SW 1271 (cell line): ENCODE measurements at places on chromosomes 2 and 18.

DNA sequence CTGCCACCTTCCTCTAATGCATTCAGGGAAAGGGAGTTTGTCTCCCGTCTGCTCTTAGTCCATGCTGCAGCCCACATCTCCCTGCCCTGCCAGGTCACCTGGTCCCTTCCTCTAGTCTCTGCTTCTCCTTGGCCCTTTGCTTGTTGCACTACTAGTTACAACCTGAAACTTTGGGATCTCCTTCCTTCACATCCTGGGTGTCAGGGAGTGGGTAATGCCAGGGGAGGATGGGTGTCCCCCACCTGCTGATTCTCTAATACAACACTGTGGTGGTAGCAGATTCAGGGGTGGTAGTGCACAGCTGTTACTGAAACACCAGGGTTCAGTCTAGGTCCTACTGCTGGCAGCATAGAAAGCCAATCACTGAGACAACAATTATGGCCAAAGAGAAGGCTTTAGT is 31.2 kb upstream of the COX7A2L start:
- DNase-seq = no peak

DNA sequence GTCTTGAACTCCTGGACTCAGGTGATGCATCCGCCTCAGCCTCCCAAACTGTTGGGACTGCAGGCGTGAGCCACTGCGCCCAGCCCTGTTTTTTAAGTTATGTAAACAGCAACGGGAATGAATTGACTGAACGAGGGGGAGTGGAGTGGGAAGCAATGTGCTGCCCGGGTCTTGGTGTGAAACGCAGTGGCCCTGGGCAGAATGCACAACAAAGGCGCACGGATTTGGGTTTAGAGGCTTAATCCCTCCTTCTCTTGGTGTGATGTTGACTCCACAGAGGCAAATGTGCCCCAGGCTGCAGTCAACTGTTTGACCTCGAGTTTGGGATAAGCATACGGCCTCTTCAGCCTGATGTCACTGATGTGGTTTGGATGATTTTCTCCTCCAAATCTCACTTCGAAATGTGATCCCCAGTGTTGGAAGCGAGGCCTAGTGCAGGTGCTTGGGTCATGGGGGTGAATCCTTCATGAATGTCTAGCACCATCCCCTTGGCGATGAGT is 97.4 kb downstream of the AGAP1 start:
- DNase-seq = no peak

DNA sequence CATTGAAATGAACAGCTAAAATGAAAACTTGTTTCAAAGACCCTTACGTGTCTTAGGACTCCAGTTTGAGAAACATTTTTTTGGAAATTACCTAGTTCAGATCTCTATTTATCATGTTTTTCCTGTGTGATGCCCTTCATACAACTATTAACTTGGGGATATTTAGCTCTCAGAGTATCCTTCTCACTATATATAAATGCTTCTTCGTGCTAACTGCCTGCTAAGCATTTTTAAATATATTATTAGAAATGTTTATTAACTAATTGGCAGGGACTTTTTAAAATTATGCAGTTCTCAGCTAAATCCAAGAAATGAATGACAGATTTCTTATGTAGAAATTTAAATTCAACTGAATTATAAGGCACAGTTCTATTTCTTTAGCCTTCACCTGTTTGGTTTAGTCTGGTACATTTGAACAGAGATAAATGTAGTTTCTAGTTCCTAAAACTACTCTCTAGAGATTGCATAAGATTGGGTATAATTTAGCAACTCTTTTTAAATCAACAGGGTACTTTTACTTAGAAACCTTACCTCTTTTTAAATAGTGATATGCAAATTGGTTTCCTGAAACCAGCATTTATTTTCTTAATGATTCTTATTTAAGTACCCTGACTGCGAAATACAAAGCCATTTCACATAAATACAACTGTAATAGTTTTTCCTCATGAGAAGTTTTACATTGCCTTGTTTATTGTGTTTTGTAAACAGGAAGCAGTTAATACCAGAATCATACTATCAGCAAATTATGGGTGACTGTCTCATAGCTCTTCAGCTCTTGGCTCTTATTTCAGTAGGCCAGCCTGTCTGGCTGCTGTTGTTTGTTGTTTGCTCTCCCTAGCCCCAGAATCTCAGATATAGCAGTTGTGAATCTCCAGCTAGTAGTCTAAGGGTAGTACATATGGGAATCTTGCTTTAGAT is 140.7 kb downstream of the PTRHD1 start:
- no peak for DNase-seq

DNA sequence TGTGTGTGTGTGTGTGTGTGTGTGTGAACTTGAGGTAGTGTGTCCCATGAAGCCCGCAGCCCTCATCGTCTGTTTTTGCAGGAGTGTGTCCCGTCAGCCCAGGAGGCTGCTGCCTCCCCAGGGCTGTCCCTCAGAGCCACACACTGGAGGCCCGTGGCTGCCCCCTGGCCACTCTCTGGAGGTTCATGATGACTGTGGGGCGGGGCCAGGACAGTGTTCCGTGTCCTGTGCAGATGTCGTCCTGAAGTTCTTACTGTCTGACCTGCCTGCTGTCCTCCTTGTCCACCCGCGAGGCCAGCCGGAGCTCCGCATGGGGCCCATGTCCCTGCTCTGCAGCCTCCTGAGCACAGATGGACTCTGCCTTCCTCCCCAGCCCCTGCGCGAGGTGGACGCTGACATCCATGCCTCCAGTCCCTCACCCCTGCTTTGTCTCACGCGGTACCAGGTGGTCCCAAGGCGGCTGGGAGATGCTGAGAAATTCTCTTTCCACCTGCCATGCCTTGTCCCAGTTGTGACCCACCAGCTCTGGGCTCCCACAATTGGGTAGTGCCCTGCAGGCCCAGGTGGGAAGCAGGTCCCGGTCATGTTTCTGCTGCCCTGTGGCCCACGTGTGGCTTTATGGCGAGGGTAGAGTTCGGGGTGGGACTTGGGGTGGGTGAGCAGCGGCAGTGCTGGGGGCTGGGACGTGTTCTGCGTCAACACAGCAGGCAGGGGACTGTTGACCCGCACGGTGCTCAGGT is 92.8 kb downstream of the NFATC1 start:
- no peak for DNase-seq

DNA sequence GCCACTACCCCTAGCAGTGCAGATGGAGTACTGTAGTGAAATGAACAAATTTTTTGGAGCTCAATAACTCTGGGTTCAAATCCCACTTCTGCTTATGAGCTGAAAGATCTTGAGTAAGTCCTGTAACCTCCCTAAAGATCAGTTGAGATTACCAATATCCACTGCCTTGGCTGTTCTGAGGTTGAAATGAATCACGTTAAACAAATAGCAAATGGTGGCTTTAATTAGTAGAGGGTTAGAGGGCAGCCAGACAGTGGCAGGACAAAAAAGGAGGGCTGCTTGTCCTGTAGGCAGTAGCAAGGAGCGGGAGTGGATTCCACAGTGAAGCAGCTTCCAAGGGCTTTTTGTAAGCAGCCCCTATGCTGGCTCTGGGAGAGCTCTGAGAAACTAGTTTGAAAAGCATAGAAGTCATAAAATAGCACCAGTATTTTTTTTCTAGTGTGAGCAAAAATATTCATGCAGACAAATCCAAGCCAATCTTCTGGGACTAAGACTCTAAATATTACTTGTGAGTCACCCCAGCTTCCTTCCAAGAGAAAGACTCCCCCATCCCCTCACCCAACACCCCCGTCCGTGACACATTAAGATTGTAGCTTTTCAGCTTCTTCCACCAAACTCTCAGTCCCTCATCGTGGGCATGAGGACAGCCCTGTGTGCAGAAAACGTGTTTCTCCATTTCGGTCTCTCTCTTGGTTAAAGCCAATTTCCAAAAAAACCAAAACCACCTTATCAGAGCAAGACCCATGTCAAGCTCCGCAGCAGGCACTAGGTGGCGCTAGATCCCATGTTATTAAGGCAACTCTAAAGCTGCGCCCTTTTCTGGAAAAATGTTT is 123.5 kb upstream of the LGALSL start:
- DNase-seq = peak; percentile 45

GRCh38 chr2:168780669-168781071 is 21.8 kb upstream of the NOSTRIN start:
- DNase-seq = no peak

GRCh38 chr2:234025891-234026401 is 24.6 kb upstream of the SPP2 start:
- DNase-seq = no peak

- DNase-seq = no peak
Observed at GRCh38 chr18:68817584-68817983, 19.7 kb downstream of the CCDC102B start.

DNA sequence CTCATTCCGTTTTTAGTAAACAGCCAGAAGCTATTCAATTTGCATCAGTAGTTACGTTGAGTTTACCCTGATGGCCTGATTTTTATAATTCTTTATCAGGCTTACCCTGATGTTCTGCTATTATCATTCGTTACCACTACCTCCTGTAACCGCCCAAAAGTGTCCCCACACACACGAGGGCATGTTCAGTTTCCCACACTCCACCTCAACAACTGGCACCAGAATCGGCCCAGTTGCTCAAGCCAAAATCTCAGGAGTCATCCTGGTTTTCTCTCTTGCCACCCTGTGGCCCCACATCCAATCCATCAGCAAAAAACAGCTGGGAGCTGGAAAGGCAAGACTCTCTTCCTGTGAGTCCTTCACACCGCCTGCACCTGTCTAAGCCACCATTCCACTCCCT is 102.9 kb upstream of the RAB6C start:
- no peak for DNase-seq

GRCh38 chr2:54701029-54701428 is 22.4 kb upstream of the EML6 start:
- no peak for DNase-seq

GRCh38 chr2:105510761-105511528 is 112.1 kb upstream of the FHL2 start:
- DNase-seq = peak; percentile 21

DNA sequence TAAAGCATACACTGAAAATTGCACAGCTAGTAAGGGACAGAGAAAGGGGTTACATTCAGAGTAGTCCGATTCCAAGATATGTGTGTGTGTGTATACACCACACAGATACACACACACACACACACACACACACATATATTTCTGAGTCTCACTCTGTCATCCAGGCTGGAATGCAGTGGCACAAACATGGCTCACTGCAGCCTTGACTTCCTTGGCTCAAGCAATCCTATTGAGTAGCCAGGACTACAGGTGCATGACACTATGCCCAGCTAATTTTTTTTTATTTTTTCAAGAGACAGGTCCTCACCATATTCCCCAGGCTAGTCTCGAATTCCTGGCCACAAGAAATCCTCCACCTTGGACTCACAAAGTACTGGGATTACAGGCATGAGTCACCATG is 68.1 kb upstream of the ITPRID2 start:
- DNase-seq = no peak

GRCh38 chr2:201185863-201186262 is 2.9 kb downstream of the CASP10 start:
- no peak for DNase-seq

DNA sequence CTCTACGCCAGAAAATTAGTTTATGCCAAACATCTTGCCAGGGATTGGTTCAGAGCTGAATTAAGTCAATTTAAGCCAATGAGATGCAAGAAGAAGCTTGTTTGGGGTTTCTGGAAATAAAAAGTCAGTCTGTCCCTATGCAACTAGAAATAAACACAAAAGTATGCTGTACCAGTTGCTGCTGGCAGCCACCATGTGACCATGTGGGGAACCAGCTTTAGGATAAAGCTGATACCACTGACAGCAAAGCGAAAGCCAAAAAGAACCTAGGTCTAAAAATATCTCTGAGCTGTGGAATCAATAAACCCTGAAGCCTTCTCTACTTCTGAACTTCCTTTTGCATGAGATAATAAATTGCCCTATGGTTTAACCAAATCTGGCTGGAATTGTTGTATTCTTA is 181.8 kb upstream of the PARD3B start:
- no peak for DNase-seq

DNA sequence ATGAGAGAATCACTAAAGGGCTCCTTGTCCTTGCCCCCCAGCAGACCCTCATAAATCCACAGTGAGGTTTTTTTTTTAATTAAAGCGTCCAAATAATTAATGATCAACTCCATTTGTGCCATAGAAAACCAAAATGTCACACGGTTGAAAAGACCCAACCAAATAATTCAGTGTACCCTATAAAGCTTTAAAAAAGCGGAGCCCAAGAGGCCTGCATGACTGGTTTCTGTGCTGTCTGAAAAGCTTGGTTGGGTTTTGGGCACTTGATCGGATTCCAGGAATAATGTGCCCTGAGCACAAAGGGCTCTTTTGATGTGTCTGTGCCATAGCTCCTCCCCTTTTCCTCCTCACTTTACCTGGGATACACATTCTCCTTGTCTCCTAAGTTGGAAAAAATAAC is 523.2 kb downstream of the TNS1 start:
- no peak for DNase-seq

DNA sequence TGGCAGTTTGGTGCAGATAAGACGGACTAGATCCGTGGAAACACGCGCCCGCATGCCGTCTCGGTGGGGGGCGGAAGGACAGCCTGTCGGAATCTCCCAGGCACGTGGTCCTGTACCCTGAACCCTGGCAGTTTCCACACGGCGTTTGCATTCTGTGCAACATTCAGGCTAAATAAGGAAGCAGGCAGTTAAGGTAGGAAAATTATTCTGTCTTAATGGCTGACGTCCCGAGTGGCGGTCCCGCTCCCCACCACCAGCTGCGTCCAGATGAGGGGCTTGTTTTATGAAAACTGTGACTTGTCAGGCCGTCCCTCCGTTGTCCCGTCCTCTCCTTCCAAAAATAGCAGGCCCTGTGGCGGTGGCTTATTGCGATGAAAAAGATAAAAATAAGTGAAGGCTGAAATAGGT is 120.2 kb downstream of the NFATC1 start:
- no peak for DNase-seq

- no peak for DNase-seq
Observed at GRCh38 chr2:174967691-174968260, 37.4 kb downstream of the CHN1 start.

GRCh38 chr2:17821535-17822444 is 5.5 kb downstream of the MSGN1 start:
- DNase-seq = no peak
